ENCODE measurements at places on chromosomes 1 and 21.

GRCh38 chr1:92951141-92951582, 10.1 kb downstream of the DIPK1A start:
- peak; percentile 45 for DNase-seq

- DNase-seq = no peak
Observed at GRCh38 chr1:239956263-239956662, 135.4 kb upstream of the FMN2 start.

DNA sequence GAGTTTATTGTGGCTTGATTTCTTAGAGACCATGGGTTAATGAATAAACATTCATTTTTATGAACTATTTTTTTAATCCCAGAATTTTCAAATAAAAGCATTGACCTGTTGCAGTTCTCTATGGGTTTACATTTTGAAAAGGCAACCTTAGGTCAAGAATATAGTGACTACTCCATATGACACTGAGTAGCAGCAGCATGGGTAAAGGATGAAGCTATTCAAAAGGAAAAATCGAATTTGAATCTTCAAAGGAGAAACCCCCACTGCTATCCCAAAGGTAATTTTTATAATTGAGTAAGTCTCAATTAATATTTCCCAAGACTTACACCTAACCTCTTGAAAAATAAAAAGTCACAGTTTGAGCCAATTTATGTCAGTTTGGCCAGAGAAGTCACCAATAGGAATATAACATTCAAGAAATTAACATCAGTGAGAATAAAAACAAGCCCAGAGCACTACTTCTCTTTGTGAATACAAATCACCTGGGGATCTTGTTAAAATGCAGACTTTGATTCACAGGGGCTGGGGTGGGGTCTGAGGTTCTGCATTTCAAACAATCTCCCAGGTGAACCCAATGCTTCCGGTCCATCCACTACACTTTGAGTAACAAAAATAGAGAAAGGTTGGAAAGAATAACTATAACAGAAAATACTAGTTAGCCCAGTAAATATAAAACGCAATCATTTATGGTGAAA, 39.8 kb downstream of the USP1 start:
- no peak for DNase-seq

GRCh38 chr1:185679220-185679619, 55.0 kb upstream of the HMCN1 start:
- no peak for DNase-seq

GRCh38 chr1:166272155-166272554, 105.4 kb upstream of the FAM78B start:
- no peak for DNase-seq

GRCh38 chr1:210587566-210587965, 258.9 kb downstream of the HHAT start:
- DNase-seq = no peak

DNA sequence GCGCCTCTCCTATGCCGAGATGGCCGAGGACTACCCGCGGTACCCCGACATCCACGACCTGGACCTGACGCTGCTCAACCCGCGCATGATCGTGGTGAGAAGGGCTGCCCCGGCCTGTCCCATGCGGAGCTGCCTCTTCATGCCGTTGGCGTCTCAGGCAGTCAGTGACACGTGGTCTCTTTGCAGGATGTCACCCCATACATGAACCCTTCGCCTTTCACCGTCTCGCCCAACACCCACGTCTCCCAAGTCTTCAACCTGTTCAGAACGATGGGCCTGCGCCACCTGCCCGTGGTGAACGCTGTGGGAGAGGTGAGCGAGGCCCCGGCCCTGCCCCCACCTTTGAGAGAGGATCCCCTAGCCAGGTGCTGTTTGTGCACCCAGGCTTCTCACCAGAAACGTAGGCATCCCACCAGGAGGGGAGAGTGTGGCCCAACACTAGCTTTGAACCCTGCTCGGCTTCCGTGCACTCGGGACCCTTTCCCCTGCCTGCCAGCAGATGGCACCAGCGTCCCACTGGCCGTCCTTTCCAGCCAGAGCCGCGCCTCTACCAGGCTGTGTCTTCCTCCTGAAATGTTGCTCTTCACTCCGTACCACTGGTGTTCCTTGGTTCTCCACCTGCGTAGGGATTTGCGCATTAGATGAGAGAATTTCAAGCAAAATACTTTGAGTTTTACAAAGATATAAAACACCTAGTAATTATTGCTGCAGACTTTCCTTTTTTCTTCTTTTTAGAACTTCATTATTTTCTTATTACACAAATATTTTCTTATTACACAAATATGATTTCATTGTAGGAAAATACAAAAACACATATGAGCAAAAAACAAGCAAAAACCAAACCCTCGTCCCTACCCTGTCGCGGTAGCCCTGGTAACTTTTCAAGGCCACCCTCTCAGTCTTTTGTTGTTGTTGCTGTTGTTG, 9.0 kb downstream of the NPPA start:
- DNase-seq = peak; percentile 73

DNA sequence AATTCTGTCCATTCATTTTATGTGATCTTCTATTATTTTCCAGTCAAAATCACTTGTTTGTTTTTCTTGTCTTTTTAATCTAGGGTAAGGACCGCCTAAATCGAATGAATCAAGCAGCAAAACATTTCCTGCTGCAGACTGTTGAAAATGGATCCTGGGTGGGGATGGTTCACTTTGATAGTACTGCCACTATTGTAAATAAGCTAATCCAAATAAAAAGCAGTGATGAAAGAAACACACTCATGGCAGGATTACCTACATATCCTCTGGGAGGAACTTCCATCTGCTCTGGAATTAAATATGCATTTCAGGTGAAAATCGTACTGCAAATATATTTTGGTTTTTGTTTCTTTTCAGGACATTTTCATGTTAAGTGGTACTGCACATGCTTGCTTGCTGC, 20.5 kb downstream of the CLCA4 start:
- no peak for DNase-seq

- DNase-seq = no peak
Observed at GRCh38 chr1:67755619-67756018, 70.6 kb downstream of the GADD45A start.

- DNase-seq = peak; percentile 79
Observed at GRCh38 chr1:221708076-221708571, 33.8 kb downstream of the DUSP10 start.

GRCh38 chr1:42679364-42679983, 2.7 kb upstream of the YBX1 start:
- no peak for DNase-seq

GRCh38 chr1:193525917-193526710, 339.7 kb upstream of the B3GALT2 start:
- no peak for DNase-seq

DNA sequence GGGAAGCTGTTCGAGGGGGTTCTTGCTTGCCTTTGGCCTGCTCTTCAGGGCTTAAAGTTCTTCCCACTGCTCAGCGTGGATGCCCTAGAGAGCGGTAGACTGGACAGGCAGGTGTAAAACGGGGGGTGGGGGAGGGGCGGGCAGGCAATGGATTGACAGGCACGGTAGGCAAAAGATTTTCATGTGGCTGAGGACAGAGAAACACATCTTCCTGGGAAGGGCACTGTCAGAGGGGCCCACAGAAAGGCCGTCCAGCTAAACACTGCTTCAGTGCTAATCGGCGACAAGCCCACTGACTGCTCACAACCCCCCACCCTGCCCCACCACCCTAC, 412 bp downstream of the ABCA4 start:
- DNase-seq = no peak

GRCh38 chr1:206816390-206817287, 44.3 kb upstream of the IL10 start:
- peak; percentile 63 for DNase-seq

- DNase-seq = no peak
Observed at GRCh38 chr1:174988986-174989385, 10.8 kb upstream of the CACYBP start.

- DNase-seq = no peak
Observed at GRCh38 chr1:206606867-206607266, 5.4 kb downstream of the EIF2D start.

DNA sequence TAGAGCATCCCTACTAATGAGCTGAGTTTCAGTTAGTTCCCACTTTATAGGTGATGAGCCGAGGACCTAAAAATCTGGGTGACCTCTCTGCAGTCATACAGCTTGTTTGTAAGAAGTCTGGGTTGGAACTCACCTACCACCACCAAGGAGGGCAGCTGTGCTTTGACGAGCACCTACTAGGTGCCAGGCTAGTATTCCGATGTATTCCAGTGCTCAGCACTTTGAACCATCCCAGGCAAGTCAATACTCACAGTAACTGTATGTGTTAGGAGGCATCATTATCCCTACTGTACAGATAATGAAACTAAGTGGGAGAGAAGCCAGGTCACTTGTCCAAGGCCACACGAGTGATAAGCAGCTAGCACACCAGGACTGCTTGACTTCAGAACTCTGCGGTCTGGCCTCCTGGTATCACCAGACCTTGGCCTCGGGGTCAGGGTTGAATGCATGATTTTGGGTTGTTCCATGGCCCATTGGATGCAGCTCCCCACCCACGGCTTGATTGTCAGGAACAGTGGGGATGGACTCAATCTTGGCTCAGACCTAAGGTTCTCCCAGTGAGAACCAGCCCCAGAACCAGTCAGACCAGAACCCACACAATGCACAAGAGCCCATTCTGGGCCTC, 20.7 kb downstream of the ECE1 start:
- no peak for DNase-seq
